Stimulated activated CD4-positive, alpha-beta T cell treated with anti-CD3 and anti-CD28 coated beads, TNF-alpha, amount 100 ng/mL, for 1 hour (primary cell): ENCODE measurements at places on chromosomes 2 and 18.

DNA sequence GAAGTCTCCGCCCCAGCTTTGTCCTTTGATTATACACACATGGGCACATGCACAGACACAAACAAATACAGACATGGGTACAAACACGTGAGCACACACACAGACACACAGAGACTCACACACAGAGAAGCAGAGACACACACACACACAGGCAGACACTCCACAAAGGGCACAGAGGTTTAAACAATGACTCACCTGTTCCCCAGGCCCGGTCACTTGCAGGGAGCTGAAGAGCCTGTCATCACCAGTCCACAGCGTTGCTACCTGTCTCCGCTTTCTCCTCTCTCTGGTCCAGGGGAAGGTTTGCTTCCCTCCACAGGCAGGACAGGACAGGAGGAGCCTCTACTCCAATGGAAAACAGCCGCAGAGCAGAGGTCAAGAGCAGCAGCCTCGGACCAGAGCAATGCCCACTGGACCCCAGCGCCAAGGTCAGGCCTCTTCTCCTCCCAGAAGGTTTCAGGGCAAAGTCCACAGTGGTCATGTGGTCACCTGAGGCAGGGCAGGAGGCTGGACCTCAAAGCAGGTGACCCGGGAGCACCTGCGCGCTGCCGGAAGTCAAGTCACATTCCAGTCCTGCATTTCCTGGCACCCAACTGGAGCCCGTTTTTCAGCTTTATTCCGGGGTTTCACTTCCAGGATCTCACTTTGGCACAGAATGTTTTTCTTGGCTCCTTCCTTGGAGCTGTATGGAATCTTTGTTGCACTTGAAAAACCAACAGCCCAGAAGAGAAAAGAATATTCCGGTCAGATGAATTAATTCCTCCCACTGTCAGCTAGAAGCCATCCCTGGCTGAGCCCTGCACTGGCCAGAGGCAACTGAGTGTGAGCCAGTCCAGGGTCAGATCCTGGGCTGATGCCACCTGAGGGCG is at the start of gene RAB17:
Gene RAB17, minus strand, starts transcription at position 463 of the 869 bp plus-strand sequence. CDS start 4,580 bp downstream, outside the sequence.
- DNase-seq = no peak

- no peak for DNase-seq
Measured at GRCh38 chr2:203804070-203804469, 63.5 kb upstream of the CTLA4 start.

DNA sequence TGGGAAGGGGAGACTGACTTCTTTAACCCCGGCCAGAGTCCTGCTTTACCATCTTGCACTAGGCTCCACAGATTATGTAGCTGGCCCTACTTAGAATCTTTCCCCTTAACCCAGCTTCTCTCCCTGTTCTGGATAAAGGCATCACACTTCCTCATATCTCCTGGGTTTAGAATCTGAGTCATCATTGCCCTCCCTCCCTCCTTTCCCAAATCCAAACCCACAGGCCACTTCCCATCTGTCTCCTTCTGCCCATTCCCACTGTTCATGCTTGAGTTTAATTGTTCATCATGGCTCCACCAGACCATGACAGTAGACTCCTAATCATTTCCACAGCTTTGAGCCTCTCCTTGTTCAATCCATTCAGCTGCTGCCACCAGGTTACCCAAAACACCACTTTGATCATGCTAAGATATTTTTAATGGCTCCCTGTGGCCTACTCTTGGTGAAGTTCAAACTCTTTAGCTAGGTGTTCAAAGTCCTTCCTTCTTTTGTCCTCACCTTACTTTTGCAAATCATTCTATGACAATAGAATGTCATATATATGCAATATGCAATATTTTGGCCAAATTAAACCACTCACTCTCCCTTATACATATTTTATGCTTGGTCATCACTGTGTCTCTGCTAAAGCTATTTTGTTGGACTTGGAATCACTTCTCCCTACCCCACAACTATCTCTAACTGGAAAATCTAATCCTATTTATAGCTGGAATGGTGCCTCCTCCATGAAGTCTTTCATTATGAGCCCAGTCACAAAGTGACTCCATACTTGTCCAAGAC is 5.5 kb downstream of the PDE11A start:
- DNase-seq = no peak

DNA sequence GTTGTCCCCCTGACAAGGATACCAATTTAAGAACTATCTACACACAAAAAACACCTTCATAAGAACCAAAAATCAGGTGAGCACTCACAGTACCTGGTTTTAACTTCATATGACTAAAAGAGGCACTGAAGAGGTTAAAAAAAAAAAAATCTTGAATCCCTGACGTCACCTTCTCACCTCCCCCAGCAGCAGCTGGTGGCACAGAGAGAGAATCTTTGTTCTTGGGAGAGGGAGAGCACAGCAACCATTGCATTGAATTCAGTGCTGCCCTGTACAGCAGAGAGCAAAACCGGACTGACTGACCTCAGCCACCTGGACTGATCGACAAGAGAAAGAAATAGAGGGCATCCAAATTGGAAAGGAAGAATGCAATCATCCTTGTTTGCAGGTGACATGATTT is 566.0 kb downstream of the TMX3 start:
- DNase-seq = no peak

GRCh38 chr18:22268641-22269128 is 99.3 kb downstream of the GATA6 start:
- DNase-seq = no peak

DNA sequence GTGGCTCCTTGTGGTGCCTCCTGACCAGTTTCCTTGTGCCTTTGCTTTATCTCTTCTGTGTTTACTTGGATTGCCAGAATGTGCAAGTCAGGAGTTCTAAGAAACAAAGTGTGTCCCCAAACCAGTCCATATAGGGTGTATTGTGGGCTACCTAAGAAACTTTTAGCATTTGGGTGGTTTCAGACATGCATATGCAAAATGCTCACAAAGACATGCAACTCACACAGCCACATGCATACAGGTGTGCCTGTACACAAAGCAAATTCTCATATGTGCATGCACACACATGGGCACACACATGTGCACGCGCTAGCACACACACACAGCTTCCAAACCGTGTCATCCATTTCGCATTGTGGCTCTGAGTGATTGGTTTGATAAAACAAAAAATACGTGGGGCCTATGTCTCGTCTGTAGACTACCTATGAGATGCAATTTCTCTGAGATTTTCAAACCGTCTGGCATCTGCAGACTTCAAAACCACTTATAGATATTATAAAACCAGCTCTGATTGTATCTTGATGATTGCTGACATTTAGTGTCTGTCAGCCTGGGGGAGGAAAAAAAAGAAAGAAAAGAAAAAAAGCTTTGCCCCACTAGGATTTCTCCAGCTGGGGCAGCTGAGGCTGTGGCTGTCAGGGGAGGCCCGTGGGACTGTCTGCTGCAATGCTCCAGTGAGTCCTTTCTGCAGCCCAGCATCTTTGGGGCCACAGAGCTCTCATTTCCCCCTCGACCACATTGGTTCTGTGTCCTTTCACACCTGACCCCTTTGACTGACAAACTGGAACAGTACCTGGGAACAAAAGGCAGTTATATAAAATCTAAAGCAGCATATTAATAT is 556.1 kb downstream of the CMPK2 start:
- DNase-seq = no peak

GRCh38 chr18:79497638-79498081 is 101.9 kb downstream of the NFATC1 start:
- DNase-seq = no peak

DNA sequence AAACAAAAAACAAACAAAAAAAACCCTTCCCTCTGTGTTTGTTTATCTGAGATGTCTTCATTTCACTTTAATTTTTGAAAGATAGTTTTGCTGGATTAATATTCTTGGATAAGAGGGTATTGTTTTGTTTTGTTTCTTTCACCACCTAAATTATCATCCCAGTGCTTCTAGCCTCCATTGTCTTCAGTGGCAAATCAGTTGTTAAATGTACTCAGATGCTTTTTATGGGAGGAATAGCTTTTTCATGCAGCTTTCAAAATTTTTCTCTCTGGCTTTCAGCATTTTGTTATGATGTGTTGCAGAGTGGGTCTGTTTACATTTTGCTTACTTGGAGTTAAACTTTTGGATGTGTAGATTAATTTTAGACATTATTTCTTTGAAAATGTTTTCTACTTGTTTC is 203.5 kb upstream of the DCC start:
- DNase-seq = no peak

GRCh38 chr2:138228101-138228500 is 263.8 kb downstream of the HNMT start:
- no peak for DNase-seq
